ENCODE measurements at places on chromosomes 5 and 9.

DNA sequence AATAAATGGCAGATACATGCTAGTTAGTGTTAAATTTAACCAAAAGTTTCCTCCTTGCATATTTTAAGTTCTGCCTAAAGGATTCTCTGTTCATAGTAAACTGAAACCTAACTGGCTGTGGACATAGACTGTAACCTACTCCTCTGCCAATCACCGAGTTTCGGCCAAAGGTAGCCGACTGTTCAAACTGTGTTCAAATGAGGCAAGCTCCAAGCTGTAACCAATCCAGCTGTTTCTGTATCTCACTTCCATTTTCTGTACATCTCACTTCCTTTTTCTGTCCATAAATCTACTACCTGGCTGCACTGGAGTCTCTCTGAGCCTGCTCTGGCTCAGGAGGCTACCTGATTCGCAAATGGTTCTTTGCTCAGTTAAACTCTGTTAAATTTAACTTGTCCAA, 44.1 kb downstream of the KCNV2 start:
- DNase-seq = no peak

DNA sequence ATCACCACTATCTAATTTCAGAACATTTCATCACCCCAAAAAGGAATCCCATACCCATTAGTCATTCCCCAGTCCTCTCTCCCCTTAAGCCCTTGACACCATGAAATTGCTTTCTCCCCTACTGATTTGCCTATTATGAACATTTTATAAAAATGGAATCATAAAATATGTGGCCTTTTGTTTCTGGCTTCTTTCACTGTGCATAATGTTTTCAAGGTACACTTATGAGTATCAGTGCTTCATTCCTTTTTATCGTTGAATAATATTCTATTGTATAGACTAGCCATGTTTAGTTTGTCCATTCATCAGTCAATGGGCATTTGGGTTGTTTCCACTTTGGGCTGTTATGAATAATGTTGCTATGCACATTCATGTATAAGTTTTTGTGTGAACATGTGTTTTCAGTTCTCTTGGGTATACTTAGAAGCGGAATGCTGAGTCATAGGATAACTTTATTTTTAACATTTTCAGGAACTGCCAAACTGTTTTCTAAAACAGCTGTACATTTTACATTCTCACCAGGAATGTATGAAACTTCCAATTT, 40.4 kb upstream of the FGF1 start:
- peak; percentile 76 for DNase-seq

- DNase-seq = no peak
Measured at GRCh38 chr5:68995845-68996545, 97.8 kb upstream of the SLC30A5 start.

DNA sequence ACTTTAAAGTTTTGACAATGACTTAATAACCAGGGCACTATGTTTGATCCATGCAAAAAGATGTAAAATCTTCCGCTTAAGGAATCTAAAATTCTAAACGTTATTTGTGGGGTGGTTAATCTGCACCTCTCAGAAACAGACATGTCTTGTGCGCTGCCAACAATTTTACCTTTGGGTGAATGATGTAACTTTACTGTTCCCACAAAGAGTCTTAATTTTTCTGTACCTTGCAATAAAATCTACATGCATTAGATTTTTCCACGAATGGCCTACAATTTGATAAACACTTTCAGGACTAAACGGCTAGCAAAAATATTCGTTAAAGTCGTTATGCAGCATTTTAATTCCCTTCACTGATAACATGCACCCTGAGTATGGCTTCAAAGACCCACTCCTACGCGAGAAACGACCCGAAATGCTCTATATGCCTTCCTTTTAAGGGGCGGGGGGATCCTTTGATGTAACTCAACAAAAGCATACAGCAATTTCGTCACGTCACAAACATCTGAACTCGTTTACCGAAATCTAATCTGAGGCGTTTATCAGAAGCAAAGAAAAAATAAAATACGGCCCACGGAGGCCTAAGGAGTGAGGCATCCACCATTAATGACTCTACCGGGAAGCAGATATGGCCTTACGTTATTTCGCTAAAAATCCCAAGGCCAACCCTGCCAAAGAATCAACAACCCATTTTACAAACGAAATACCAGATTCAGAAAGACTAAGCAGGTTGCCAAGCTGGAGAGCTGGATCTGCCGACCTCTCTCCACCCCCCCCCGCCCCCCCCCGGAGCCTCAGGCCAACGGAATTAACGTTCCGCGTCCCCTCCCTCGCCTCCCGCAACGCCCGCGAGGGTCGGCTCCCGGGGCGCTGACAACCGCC, 621 bp downstream of the AK6 start:
- no peak for DNase-seq

DNA sequence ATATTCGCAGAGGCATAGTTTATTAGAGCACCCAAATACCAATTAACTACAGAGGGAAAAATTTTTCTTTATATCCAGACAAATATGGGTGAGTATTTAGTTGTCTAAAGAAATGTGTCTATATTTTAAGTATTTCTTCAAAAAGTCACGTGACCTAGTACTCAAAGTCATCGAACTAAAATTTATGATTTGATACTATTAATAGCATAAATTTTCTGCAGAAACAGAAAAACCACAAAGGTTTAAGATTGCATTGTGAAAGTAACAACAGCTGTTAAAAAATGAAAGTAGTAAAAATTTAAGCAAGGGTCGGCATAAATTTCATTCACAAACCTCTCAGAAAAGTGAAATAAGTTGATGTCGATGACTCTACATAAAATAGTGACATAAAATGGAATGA, 323.9 kb upstream of the RORB start:
- no peak for DNase-seq

GRCh38 chr9:121636341-121636865, 15.0 kb upstream of the DAB2IP start:
- DNase-seq = peak; percentile 63

DNA sequence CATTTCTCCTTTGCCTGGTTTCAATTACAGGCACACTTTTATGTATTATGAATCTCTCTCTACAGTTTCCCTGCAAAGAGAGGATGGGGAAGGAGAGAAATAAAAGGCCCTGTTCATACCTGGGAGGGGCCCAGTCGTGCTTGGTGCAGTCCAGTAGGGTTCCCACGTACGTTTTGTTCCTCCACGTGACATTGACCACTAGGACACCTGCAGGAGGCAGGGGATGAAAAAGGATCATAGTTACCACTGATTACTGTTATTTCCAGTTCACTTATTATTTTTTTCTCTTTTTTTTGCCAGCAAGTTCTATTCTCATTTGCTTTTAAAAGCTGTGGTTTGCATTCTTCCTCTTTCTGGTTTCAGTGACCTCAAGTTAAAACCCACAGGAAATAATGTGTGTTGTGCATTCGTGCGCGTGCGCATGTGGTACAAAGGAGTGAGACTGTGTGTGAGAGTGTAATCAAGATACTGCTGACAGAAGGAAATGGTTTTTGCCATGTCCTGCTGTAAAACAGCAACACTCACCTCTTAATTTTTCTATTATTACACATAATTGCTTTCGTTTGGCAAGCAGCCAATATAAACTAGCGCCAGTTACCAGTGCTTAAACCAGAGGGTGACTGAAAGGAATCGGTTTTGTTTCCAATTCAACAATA, 96.8 kb downstream of the ZNF608 start:
- DNase-seq = peak; percentile 35

- no peak for DNase-seq
Measured at GRCh38 chr5:8386719-8387288, 517.9 kb downstream of the MTRR start.

DNA sequence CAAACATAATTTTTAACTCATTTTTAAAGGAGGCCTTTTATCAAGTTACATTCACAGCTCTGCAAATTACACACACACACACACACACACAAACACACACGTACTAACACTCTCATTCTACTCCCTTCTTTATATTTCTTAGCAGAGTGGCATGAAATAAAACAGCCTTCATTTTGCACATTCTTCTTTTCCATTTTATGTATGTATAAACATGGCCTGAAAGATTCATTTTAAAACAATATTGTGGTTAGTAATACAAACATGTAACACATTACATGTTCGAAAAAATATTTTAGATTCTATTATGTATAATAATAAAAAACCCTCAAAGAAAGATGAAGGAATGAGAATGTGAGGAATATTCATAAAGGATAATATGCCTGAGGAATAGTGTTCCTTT, 86.0 kb upstream of the ITGA2 start:
- DNase-seq = no peak

- no peak for DNase-seq
Measured at GRCh38 chr5:17720071-17720470, 85.8 kb downstream of the TAF11L14 start.

DNA sequence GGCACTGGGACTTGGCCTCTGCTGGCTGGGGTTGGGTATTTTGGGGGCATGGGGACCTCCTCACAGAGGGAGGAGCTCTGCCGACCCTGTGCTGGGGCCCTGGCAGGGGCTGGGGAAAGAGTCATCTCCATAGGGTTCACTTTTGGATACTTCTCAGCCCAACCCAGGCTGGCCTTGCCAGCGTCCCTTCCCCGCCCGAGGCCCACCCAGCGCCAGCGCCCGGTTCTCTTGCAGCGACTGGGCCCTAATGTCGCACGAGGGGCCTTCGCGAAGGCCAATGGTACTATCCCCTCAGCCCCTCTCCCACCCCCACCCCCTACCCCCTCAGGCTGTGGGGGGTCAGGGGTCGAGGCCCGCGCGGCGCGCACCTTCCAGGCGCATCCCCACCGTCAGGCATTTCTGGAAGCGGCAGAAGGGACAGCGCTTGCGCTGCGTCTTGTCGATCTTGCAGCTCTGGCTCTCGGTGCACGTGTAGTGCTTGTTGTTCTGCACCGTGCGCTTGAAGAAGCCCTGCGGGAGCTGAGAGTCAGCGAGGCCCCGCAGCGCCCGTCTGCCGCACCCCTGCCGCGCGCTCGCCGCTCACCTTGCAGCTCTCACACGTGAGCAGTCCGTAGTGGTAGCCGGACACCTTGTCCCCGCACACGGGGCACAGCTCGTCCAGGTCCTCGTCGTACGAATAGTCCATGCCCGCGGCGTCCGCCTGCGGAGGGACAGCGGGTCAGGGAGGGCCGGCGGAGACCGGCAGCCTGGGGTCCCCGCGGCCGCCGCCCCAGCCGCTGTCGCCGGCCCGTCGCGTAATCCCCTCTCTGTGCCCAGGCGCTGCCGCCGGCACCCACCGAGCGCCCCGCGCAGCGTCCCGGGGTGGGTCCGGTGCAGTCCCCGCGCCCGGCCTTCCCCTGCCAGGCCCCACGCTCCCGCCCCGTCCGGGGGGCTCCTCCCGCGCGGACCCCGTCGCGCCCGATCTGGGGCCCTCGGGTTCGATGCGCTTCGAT, 4.2 kb downstream of the NR5A1 start:
- DNase-seq = no peak

DNA sequence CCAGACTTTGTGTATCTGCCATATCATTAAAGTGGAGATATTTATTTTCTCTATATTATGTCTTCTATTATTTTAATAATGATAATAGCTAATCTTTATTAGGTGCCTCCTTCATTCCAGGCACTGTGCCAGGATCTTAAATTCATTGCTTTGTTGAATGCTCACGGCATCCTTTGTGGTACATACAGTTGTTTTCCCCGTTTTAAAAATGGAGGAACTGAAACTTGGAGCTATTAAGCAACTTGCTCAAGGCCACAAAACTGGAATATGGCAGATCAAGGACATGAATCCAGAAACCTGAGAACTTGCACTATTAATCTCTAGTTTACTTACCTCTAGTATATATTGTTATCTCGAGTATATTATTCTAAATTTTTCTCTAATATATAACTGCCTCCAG, 41.5 kb upstream of the PPP3R2 start:
- no peak for DNase-seq

- DNase-seq = peak; percentile 37
Measured at GRCh38 chr5:22470408-22470807, 382.7 kb downstream of the CDH12 start.

DNA sequence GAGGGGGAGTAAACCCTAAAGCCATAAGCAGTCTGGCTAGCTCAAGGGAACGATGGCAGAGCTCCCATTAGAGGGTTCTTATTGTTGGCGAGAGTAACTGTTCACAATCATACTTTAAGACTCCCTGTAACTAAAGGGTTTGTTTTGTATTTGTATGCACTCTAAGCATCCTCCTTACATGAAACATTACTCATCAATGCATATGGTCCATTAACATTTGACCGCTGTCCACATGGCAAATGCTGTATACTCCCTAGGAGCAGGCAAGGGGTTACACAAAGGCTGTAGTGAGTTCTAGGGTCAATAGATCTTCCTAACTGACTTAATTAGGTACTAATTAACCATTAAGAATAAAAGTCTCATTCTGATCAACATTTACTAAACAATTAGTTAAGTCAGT, 95.3 kb upstream of the MRPS30 start:
- no peak for DNase-seq

GRCh38 chr5:109485030-109485429, 75.3 kb upstream of the PJA2 start:
- no peak for DNase-seq

DNA sequence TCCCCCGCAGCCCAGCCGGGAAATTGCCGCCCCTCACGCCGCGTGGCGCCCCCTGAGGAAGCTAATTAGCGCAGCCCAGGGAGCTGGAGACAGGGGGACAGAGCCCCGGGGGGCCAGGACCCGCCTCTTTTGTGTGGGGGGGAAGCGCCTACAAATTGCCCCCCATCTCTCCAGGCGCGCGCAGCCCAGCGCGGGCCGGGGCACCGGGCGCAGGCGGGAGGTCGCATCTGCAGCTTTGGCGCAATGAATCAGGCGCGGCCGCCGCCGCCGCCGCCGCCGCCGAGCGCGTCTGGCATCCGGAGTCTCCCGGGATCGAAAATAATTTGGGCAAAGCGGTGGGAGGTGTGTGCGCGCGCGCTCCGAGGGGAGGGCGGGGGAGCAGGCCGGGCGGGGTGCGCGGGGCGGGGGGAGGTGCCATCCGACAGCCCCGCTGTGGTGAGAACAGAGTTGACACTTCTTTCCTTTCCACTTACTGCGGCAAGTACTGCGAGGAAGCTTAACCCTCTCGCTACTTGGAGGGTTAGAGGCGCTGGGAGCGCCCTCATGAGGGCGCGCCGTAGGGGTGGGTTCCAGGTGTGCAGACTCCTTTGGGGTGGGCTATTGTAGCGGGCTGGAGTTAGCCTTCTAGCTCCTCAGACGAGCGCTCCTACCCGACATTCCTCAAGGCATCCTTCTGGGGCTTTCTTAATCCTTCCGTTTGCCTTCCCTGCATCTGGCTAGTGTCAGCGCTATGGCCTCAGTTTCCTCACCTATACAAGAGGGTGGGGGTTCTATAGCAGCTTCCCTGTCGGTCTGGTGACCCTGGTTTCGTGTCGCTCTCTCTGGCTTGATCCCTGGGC, 63.1 kb downstream of the CXXC5 start:
- peak; percentile 59 for DNase-seq

- no peak for DNase-seq
Measured at GRCh38 chr9:113879318-113879717, 3.2 kb downstream of the ZNF618 start.

GRCh38 chr9:122567901-122568300, 15.0 kb downstream of the OR1N2 start:
- no peak for DNase-seq

DNA sequence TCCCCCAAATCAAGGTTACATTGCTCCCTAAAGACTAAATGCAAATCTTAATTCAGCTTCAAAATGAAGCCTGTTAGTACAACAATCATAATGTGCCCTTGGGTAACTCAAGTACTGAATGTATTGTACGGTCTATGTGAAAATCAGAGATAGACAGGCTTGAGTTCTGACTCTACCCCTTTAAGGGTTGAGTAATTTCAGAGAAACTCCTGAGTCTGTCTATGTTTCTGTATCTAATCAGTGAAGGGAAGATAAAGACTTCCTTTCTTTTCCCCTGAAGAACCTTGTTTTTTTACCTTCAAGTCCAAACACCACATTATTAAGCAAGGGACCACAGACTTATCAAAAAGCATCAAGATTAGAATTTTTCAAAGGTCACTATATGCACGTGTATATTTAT, 108.2 kb downstream of the MPDZ start:
- DNase-seq = peak; percentile 57

GRCh38 chr9:37715260-37715659, 38.3 kb upstream of the TRMT10B start:
- no peak for DNase-seq

Data from NCI-H226 (cell line).